ENCODE measurements at places on chromosomes 13 and 19.

DNA sequence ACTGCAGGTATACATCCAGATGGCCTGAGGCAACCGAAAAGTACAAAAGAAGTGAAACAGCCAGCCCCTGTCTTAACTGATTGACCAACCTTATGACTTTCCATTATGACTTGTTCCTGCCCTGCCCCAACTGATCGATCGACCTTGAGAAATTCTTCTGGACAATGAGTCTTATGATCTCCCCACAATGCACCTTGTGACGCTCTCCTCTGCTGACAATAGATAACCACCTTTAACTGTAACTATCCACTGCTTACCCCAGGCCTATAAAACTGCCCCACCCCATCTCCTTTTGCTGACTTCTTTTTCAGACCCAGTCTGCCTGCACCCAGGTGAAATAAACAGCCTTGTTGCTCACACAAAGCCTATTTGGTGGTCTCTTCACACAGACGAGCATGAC, 11.2 kb downstream of the ZNF83 start:
- no peak for DNase-seq

DNA sequence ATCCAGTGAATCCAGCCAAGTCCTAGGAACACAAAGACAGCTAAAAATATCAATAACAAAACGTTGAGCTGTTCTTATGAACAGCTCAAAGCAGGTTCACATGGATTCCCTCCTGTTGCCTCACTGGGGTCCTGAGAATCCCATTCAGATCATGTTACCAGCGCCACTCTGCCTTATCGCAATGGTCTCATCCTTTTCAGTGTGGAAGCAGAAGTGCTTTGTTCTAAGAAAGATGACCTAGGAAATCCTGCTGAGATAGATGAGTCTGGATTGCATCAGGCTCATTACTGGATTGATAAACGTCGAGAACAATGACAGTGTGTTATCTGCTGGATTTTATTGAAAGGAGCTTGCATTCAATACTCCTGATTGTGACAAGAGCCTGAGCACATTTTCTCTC, 87.0 kb downstream of the SLAIN1 start:
- DNase-seq = no peak

GRCh38 chr19:39339674-39340073, 2.5 kb upstream of the SAMD4B start:
- DNase-seq = no peak

DNA sequence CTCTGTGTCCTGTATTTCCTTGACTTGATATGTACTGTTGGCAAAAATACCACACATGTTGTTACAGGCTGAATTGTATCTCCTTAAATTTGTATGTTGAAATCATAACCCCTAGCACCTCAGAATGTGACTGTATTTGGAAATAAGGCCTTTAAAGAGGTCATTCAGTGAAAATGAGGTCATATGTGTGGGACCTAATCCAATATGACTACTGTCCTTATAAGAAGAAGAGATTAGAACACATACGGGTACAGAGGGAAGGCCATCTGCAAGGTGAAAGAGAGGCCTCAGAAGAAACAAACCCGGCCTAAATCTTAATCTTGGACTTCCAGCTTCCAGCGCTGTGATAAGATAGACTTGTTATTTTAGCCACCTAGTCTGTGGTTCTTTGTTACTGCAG, 202.5 kb downstream of the NUFIP1 start:
- no peak for DNase-seq

- DNase-seq = no peak
These were observed 289.0 kb downstream of the DACH1 start for GRCh38 chr13:71578048-71578447.

GRCh38 chr19:40271706-40272105, 13.4 kb downstream of the AKT2 start:
- DNase-seq = no peak

DNA sequence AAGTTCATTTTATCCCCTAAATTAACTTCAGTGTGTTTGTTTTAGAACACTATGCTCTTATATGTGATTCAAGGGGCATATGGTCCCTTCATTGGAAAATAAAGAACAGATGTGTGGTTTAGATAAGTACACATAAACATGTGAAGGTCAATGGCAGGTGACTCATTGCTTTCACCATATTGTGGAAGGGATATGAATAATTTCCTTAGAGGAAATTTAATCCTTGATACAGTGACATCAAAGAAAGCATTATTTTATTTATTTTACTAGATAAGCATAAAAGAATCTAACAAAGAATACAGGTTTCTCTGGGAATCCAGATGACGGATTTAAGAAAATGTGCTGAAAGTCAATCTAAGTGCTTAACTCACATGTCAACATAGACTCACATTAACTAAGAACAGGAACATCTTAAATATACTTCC, 373.5 kb downstream of the KCTD12 start:
- no peak for DNase-seq

- no peak for DNase-seq
These were observed 191.0 kb downstream of the SHISA2 start for GRCh38 chr13:25860862-25861261.

GRCh38 chr13:100280681-100281080, 191.8 kb downstream of the PCCA start:
- DNase-seq = no peak

Data from DND-41 (cell line).